ENCODE measurements at places on chromosomes 11 and 22. TPM values are rescaled to one million over a fixed set of nuclear protein-coding genes. Genes with fewer than 3 reads are reported as not detected.

The ZNF408 gene
- total RNA-seq = 9.8 TPM

The PHLDA2 gene
- total RNA-seq = 11.1 TPM

The SYT12 gene
- 0.19 TPM for total RNA-seq

The OR51T1 gene
- total RNA-seq = not detected

The TRPM5 gene
- not detected for total RNA-seq

The APOA5 gene
- total RNA-seq = not detected

The MFRP gene
- total RNA-seq = not detected

The RAB36 gene
- total RNA-seq = 0.29 TPM

The MEI1 gene
- total RNA-seq = not detected

The C11orf86 gene
- not detected for total RNA-seq

The PIWIL4 gene
- 0.16 TPM for total RNA-seq

The OR8B12 gene
- not detected for total RNA-seq

The TMPRSS13 gene
- 1.1 TPM for total RNA-seq

The C11orf97 gene
- total RNA-seq = not detected

The C11orf16 gene
- total RNA-seq = not detected

The GGT5 gene
- total RNA-seq = 0.13 TPM

The TRIM51 gene
- total RNA-seq = 23.9 TPM

The MRGPRX3 gene
- total RNA-seq = 0.21 TPM

The LRRC32 gene
- 0.50 TPM for total RNA-seq

The OR5B21 gene
- total RNA-seq = not detected

The POLR2L gene
- total RNA-seq = 411 TPM

The VSIG10L2 gene
- total RNA-seq = not detected

The HSPB2 gene
- total RNA-seq = not detected

The OR51B4 gene
- 9.0 TPM for total RNA-seq

The CSNK2A3 gene
- total RNA-seq = 2.2 TPM

The CASTOR1 gene
- 3.4 TPM for total RNA-seq

The MMP1 gene
- 4.6 TPM for total RNA-seq

The YPEL4 gene
- 5.3 TPM for total RNA-seq

The FOLR3 gene
- not detected for total RNA-seq

The SIRT3 gene
- 8.8 TPM for total RNA-seq

The ELFN2 gene
- total RNA-seq = 0.40 TPM

The SEPTIN3 gene
- 25.6 TPM for total RNA-seq

The PDE2A gene
- 0.64 TPM for total RNA-seq

The OR10D3 gene
- total RNA-seq = not detected

The MS4A18 gene
- total RNA-seq = not detected

The PPM1F gene
- 59.5 TPM for total RNA-seq

The ESAM gene
- total RNA-seq = not detected
